Pulmonary artery endothelial cell (primary cell): ENCODE measurements at places on chromosomes 1 and 21. TPM values are rescaled to one million over a fixed set of nuclear protein-coding genes. Genes with fewer than 3 reads are reported as not detected.

GRCh38 chr1:221045842-221046831 is 166.9 kb downstream of the HLX start:
- DNase-seq = no peak

Gene IGFN1
- total RNA-seq = not detected in 2 replicates

DNA sequence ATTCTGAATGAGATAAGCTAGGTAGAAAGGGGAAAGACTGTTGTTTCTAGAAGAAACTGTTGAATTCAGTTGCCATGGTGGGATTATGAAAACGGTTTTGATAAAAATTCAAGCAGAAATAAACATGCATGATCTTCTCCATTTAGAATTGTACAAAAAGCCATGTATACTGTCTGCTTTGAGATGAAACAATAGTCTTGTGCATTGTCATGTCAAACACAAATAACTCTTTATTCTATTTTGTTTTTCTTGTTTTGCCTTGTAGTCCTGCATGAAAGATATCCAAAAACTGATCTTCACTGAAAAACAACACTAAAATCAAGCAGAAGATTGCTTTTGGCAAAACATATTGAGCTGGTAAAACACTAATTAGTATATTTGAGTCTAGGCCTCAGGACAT is 659.9 kb downstream of the LTN1 start:
- no peak for DNase-seq

DNA sequence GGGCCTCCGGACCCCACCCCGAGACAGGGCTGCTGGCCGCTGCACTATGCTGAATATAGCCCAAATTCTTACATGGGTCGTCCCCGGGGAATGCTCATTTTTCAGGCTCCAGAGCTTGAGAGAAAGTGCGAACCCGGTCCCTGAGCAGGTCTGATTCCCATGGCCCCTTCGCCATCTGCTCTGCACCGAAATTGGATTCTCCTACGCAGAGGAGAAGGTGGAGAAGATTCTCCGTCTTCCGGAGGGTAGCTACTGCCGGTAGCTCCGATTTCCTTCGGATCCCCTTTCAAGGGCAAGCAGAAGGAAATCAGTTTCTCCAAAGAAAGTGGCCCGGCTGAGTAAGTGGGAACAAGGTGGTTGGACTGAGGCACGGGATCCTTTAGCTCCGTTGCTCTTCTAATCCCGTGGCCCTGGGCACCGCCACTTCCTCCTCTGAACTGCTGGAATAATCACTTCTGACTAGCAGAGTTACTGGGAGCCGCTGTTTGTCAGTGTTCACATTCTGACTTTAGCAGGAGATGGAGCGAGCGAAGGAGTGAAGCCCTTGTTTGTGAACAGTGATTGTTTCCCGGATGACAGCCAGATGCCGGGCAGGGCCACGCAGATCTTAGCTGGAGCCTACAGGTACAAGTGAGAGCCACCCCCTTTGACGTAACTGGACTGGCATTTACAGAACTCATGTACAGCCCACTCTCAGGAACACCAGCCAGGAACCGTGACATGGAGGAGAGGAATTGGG is 1.1 kb upstream of the ZNF496 start:
- no peak for DNase-seq

GRCh38 chr1:156618853-156619581 is at the start of gene HAPLN2:
Gene HAPLN2, plus strand, starts transcription at chr1:156619415. Its CDS starts 4,076 bp downstream, at chr1:156623491.
- DNase-seq = no peak

Gene FBXO2
- 1.1 TPM in 2 replicates for total RNA-seq

DNA sequence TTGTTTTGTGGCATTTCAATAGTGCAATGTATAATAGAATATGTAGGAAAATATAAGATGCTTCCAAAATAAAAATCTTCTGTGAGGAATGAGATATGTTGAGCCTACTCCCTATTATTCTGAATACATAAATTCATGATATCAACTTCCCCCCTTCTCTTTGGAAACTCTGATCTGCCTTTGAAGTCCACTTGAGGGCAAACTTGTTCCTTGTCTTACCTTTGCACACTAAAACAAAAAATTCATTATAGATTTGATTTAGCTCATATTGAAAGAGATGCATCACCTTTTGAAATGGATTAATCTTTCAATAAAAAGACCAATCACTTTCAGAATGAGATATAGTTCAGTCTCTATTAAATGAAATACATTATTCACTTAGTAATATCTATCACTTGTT is 580.7 kb upstream of the ADGRL4 start:
- DNase-seq = no peak

DNA sequence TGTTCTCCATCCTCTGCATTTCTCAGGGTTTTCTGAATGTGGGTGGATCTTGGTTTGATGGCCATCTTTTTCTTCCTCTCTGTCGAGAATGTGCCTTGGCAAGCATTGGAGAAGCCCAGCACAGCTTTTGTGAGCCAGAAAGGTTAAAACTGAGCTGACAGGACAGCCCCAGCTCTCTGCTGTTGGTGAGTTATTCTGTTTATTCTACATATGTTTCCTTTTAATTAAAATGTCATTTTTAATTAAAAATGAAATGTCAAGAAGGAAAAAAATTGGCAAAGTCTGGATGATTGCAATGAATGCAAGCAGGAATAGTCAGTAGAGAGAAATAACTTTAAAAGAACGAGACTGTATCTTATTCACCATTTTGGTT is 325.8 kb downstream of the PTBP2 start:
- no peak for DNase-seq

DNA sequence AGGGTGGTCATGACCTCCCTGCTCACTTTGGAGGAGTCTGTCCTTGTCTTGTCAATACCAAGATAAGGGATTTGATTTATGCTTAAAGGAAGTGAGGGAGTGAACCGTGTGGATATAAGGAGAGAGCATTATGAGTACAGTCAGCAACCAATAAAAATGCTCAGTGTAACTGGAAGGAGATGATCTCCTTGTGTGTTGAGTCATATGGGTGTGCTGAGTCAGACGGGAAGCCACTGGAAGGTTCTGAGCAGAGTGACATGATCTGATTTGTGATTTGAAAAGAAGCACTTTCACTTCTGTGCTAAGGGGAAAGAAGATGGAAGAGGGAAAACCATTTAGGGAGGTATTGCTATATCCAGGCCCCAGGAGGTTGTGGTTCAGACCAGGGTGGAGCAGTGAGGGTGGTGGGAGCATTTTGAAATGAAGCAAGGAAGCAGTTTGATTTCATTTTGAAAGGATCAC is 2.5 kb upstream of the BCL10 start:
- peak; percentile 90 for DNase-seq

GRCh38 chr1:115084902-115085511 is 4.3 kb downstream of the TSPAN2 start:
- DNase-seq = peak; percentile 43

DNA sequence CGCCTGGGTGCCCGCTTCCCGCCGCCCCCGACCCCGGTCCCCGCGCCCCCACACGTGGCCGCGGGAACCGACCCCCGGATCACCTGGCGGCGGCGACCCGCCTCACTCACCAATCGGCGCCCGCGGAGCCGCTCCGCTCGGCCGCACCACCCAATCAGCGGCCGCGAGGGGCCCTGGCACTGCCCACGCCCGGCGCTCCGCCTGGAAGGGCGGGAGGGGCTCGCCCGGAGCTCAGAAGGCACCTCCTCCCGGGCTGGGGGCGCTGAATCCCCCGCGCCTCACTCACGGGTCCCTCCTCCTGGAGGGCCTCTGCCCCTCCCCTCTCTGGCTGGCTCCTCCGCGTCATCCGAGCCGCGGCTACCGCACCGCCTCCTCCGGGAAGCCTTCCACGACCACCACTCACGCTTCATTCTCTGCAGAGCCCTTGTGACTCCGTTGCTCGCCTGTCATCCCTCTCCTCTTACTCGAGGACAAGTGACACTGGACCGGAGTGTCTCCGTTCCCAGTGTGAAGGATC is 374 bp downstream of the SH2D5 start:
- no peak for DNase-seq

Gene NEXN
- 4.4 and 6.3 TPM in 2 replicates for total RNA-seq

DNA sequence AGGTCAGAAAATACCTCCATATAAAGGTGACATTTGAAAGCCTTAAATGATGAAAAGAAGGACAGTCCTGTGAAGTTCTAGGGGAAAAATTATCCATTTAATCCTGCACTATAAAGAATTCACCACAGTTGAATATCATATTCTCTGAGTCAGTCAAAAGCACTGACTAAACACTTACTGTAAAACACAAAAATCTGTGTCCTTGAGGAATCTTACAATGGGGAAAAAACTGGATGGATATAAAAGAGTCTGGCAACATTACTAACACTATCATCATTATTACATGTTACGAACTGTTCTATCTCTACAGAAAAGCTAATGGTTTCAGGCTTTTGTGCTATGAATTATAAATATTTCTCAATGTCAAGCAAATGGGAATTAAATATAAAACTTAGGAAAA is 42.4 kb upstream of the HP1BP3 start:
- no peak for DNase-seq

GRCh38 chr1:203627851-203628200 is 1.2 kb downstream of the ATP2B4 start:
- DNase-seq = no peak

GRCh38 chr1:164712131-164713036 is 153.4 kb downstream of the PBX1 start:
- peak; percentile 93 for DNase-seq

Gene OLIG2
- not detected in 2 replicates for total RNA-seq

DNA sequence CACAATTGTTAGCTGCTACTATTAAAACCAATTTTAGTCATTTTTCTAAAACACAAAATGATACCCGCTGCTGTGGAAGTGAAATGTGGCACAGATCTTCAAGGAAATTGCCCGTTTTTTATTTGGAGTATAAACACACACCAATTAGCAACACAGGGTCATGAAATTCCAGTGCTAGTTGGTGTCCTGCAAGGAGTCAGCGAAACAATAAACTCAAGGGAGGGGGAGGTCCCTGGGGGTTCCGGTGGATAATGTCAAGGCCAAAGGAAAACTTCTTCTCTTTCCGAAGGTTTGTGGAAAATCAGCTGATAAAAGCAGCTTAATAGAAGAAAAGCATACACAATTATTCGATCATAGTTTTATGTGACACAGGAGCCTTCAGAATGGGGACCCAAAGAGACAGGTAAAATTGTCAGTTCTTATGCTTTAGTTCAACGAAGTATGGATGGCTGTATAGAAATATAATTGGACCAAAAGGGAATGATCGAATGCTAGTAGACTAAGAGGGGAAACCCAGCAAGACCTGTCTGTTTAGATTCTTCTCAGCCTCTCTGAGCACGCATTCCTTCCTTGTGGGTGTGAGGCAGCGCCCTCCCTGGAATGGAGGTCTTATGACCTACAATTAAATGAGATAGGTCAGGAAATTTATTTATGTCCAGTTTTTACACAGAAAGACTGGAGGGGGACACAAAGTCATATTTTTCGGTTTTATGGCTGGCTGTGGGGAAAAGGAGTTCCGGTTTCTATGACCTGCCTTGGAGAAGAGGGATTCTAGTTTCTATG is 65.9 kb downstream of the KCNK1 start:
- DNase-seq = no peak

Gene IQGAP3
- total RNA-seq = 19.1 and 37.9 TPM in 2 replicates

DNA sequence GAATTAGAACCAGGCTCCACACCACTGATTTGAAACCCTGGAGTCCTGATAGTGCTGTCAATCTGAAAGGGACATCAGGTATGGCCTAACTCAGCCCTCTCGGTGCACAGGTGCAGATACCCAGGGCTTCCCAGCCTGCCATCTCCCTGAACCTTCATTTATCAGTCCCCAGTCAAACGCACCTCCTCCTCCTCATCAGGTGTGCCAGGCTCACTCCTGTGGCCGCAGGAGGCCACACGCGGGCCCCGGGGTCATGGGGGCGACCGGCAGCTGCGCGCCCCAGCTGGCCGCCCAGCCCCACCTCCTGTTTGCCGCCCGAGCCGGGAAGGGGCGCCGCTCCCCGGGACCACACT is 572 bp downstream of the FUCA1 start:
- no peak for DNase-seq

GRCh38 chr1:3441410-3441847 is 13.0 kb upstream of the ARHGEF16 start:
- no peak for DNase-seq

Gene FLG
- total RNA-seq = not detected in 2 replicates

- DNase-seq = no peak
These were observed 44.3 kb downstream of the PCP4 start for GRCh38 chr21:39911286-39912199.

DNA sequence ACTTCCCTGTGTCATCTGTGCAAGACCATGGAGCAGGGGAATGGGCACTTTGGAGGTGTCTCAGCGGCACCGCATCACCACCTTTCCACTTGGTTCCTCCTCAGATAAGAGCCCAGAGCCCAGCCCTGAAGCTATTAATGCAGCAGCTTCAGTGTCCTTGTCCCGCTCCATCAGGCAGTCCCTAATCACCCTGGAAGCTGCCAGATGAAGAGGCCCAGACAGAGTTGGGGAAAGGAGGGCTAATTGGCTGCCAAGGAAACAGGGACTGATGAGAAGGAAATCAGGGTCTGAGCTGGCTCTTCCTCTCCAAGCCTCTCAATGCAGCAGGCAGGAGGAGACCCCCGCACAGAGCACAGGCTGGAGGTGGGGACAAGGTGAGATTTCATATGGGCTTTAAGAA is 83.1 kb upstream of the KLHDC7A start:
- DNase-seq = no peak

DNA sequence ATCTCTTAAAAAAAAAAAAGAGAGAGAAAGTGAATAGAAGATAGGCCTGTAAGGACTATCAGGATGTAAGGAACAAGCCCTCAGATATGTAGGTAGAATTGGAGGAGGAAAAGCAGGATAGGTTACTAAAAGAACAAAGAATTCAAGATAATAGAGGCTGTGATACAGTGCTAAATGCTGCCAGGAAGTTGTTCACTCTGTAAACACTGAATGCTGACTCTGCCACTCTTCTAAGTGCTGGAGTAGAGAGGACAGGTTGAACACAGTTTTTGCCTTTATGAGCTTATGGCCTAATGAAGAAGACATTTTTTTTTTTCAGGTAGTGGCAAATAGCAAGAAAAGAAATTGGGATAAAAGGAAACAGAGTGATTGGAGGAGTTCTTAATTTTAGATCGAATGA is 90.6 kb upstream of the ZNF678 start:
- no peak for DNase-seq

GRCh38 chr1:231767471-231767870 is 140.9 kb downstream of the DISC1 start:
- no peak for DNase-seq

DNA sequence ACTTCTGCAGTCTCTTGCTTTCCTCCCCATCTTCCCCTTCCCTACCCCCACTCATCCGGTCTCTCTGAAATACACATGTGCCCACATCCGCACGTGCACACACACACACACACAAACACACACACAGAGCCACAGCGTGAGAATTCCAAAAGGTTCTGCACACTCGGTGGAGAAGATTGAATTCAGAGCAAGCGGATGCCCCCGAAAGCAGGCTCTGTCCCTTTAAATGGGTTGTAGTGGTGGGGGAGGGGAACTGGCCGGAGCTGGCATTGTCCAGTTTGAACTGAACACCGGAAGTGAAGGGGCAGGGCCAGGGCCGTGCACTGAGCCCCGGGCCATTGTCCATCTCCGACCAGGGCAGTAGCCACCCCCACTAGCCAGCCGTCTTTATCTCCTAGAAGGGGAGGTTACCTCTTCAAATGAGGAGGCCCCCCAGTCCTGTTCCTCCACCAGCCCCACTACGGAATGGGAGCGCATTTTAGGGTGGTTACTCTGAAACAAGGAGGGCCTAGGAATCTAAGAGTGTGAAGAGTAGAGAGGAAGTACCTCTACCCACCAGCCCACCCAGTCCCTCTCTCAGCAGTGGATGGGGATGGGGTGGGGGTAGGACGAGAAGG is 1.3 kb upstream of the LIN28A start:
- DNase-seq = no peak
